EH (cell line): ENCODE measurements at places on chromosomes 7 and 10.

- no peak for DNase-seq
These were observed 22.6 kb upstream of the PSAP start for GRCh38 chr10:71873582-71874211.

GRCh38 chr7:48307041-48307714 is 135.9 kb downstream of the ABCA13 start:
- peak; percentile 15 for DNase-seq

DNA sequence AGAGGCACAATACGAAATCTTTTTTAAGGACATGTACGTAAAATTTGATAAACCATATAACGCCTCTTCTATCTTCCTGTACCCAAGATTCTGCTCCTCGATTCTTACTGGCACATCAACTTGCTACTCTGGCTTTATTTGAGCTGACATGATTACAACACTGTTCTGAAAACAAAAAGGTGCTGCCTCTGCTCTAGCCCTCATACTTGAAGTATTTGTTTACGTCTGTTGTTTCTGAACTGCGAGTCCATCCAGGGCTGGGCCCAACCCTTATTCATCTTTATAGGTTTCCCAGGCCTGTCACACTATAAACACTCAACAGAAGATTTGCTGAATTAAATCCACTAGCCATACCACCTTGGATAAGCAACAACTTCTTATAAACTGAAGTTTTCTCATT is 96.2 kb upstream of the SVIL start:
- no peak for DNase-seq

GRCh38 chr7:130322615-130323014 is 22.0 kb upstream of the CPA5 start:
- no peak for DNase-seq

GRCh38 chr7:100629117-100629716 is 12.1 kb downstream of the TFR2 start:
- peak; percentile 40 for DNase-seq

DNA sequence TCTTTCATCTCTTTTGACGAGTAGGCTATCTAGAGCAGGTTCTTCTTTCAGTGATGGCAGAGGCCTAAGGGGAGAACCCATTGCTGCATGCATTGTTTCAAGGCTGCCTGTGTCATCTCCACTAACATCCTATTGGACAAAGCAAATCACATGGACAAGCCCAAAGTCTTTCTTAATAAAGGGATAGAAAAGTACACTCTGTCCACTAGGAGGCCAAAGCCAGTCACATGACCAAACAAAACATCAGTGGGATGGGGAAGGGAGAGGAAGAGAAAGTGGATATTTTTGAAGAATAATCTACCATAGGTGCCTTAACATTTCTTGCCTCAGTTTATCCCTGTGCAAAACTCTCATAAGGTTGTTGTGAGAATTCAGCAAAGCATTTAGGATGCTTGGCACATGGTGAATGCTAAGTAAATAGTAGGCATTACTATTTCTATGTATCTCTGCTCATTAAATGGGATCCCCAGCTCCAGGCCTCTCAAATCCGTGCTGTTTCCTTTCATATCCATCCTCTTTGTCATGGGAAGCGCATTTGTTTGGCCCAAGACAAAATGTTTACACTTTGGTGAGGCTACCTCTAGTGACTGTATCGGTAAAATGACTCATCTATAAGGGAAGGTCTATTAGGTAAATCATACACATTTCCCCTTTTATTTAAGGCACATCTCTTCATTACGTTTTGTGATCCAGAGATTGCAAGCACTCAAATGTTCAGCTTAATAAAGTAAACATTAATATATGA is 16.7 kb upstream of the CADPS2 start:
- no peak for DNase-seq

GRCh38 chr7:108028111-108028510 is 25.1 kb upstream of the LAMB1 start:
- DNase-seq: no peak

GRCh38 chr7:66176914-66177313 is 28.2 kb upstream of the TPST1 start:
- DNase-seq: no peak

- no peak for DNase-seq
These were observed 195.6 kb downstream of the TNS3 start for GRCh38 chr7:47386273-47386835.

- peak; percentile 55 for DNase-seq
These were observed 11.8 kb downstream of the UROS start for GRCh38 chr10:125811251-125811650.

DNA sequence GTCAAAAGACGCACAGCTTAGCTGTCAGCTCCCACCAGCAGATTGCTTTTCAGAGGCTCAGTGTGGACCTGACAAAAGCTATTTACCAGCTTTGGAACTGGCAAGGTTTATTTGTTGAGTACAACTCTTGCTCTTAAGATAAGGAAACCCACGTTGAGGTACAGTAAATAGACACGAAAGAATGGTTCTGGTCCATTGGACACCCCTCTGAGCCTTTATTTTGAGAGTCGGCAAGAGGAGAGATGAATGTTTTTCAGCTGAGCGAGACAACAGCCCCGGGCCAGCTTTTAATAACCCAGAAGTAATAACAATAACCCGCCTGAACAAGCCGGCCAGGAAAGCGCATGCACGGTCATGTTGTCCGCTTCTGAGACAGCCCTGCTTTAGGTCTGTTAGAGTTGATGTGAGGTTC is 49.0 kb downstream of the WNT2 start:
- no peak for DNase-seq

DNA sequence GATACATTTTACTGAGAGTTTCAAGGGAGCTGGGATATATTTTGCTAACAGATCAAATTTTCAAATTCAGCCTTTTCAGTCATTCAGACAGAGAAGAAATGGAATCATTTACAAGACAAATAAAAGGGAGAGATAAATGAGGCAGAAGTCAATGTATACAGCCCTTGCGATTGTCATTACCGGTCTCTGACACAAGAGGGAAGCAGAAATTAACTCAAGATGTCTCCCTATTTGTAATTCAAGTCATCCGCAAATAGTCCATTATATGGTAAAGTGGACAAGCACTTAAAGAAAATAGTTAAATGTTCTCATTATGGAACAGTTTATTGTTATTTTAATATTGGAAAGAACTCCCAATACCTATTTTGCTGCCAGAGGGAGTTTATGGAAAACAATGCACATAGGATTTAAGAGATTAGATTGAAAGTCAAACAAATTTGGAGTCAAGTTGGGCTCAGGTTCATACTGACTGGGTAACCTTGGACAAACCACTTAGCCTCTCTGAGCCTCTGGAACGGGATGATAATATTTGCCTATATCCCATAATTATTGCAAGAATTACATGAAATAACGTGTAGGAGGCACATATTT is 89.3 kb upstream of the PRKCQ start:
- peak; percentile 62 for DNase-seq

- DNase-seq: peak; percentile 86
These were observed 24.7 kb upstream of the ST8SIA6 start for GRCh38 chr10:17479015-17479615.

- no peak for DNase-seq
These were observed 46.4 kb upstream of the MTURN start for GRCh38 chr7:30088362-30088761.

DNA sequence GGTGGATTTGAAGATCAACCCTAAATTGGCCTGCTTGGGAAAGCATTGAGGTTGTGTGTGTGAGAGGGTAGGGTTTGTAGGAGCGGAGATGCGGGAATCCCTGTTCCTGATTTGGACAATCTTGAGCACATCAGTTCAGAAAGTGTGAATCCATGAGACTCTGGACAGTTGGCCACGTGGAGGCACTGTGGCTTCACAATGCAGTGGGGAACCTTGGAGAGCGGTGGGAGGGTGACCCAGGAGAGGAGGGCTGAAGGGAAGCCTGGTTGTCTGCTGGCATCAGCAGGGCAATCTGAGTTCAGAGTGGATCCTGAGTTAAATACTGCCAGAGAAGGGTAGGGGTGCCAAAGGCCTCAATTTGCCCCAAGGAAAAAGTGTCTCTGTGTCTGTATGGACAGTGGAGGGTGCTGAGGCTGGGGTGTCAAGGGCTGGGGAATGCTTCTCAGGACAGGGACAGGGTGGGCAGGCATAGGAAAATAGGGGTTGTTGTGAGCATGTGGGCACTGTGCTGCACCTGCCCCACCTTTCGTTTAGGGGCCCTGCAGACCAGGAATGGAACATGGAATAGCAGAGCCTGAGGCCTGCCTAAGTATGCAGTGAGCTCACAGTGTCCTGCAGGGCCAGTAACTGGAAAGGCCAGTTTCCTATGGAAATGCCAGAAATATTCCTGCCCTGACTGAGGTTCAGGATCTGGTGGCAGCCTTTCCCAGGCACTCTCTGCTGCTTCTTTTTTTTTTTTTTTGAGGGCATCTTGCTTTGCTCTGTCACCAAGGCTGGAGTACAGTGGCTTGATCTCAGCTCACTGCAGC is 162.9 kb upstream of the PRSS58 start:
- peak; percentile 64 for DNase-seq

DNA sequence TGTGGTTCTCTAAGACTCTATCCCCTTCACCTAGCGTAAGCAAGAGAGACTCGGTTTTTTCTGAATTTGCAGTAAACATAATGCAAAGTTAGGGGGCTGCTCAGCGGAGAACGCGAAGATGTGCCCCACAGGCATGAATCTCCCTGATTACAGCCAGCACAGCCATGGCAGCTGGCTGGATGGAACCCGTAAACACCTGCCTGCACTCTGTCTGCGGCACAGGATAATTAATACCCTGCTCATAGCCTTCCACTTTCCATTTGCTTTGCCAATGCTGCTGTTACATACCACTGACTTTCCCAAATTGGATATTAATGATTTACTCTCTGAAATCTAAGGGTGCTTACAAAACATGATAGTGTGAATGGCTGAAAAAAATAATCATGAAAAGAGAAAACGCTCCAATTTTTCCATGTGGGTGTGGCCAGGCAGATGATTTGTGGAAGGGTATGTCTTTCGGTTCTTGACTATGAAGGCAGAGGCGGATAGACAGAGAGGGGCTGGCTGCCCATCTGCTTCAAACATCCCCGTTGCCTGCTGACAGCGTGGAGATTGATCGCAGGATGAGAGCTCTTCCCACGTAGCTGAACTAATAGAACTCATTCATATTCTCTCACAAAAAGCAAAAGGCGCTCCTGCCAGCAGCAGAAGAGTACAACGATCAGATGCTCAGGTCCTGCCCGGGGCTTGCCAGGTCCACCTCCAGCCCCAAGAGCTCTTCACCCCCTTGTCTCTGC is 193.2 kb upstream of the GHITM start:
- no peak for DNase-seq

DNA sequence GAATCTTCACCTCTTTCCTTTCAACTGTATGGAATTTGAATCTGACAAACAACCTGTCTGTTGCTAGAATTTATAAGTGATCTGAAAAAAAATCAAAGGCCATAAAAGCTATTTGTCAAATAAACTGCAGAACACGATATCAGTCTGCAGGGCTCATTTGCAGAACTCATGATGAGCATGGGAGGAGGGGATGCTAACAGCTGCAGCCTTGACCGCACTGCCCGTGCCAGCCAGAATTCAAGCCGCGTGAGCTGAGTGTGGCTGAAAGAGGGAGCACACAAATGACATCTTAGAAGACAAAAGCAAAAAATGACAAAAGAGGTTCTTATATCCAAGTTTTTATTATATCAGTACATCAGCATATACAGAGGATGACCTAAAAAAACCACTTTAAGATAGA is 15.7 kb downstream of the LRRTM3 start:
- DNase-seq: no peak

DNA sequence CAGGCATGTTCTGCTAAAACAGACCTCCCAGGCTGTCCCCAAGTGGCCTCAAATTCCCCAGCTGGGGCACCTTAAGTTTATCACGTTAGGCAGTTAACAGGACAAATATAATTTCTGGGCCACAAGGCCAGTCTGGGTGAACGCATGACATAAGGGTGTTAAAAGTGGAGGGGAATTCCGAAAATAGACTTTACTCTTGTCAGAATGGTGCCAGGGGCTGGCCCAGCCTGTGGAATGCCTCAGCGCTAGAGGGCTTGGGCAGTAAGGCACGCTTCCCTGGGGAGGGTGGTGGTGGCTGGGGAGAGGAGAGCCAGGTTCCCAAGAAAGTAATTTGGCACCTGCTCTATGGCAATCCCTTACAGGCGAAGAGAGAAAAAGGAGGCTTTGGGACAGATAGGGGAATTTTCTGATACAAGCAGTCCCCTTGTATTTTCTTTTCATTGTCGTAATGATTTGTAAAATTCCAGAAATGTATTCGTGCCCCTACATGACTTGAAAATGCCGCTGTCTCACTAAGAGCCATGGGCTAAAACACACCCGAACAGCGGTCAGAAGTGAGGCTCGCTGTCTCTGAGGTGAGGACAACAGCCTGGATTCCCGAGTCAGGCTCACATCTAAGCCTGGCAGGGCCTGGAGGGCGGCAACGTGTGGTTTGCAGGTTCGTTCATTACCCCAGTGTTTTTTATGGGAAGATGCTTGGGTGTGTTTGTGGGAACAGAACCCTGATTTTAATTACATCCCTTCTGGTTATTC is 463.2 kb upstream of the GALNT17 start:
- no peak for DNase-seq

- no peak for DNase-seq
These were observed 14.3 kb upstream of the JCAD start for GRCh38 chr10:30073767-30074060.

GRCh38 chr10:102832987-102833386 is 4.2 kb downstream of the CYP17A1 start:
- peak; percentile 75 for DNase-seq

DNA sequence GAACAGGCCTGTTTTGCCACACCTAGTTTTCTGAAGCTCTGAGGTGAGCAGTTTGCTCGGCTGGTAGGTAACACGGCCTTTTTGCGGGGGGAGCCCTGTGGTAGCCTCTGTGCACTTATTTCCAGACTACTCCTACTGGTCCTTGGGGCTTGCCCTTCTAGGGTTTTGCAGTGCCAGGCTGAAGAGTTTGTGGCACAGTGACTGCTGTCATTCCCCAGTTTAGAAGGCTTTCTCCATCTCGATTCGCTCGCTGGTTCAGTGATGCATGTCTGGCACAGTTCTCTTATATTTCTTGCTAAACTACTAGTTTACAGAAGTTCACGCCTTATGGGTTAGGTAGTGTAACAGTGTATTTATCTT is 711 bp downstream of the KIF20B start:
- DNase-seq: peak; percentile 28

DNA sequence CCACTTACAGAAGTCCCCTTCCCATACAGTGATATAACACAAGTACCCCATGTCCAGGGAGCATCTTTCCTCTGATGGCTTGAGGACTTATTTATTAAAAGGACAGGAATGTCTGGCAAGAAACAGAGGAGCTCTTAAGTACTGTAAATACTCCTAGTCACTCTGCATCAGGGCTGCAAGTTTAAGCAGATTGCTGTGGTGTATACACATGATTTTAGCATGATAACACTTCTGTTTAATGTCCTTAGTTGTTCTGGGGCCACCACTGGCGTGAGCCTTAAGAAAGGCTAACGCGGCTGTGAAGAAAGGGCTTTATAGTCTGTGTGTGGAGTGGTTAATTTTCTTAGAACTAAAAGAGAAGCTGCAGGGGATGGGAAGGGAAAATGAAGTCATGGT is 65.7 kb downstream of the GBF1 start:
- DNase-seq: no peak
